ENCODE measurements at places on chromosomes 4 and X.

GRCh38 chr4:114497116-114497515, 101.5 kb upstream of the UGT8 start:
- no peak for DNase-seq

GRCh38 chrX:110741213-110741796, 54.3 kb downstream of the CHRDL1 start:
- no peak for DNase-seq

DNA sequence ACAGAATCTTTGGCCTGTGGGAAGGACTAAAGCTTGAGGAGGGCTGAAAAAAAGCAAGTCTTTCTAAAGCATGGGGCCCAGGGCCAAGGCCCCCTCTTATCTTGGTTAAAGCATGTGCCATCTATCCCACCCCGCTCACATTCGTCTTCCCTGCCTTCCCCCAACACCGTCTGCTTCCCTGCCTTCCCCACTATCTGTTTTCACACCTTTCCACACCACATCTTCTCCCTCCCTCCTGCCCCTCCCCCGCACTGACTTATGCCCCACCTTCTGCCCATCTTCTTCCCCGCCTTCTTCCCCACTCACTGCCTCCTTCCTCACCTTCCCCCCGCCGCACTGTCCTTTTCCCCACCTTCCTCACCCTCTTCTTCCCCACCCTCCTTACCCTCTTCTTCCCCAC, 890 bp upstream of the NAP1L5 start:
- no peak for DNase-seq

DNA sequence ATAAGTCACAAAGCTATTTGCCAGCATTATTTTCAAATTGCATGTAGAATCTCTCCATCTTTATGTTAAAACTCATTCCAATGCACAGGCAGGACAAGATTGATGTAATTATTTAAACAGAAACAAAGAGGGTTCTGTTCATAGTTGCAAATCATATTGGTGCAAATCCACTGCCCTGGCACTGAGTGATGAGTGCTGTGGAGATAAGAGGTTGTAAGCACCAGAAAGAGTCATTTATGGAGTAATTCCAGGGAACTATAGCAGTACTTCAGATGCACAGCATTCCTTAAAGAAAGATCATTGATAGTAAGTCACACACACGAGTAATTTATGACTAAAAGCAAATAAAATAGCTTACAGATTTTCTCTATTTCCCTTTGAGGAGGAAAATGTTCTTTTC, 337.7 kb upstream of the CTSO start:
- DNase-seq: no peak

DNA sequence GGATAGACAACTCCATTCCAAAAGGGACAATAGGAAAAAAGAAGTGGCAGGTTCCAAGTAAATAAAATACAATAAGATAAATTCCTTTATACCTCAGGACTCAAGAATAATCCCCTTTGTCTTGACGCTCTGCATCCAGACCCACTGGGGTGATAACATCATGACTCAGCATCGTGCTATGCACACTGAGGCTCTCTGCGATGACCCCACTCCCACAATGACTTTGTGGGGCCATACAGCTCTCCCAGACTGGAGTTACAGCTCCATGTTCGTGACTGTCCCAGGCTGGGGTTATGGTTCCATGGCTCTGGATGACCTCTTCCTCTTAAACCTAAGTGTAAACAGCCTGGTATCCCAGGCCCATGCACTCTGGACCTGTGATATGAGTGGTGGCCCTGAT, 254.5 kb upstream of the ADGRL3 start:
- DNase-seq: no peak

DNA sequence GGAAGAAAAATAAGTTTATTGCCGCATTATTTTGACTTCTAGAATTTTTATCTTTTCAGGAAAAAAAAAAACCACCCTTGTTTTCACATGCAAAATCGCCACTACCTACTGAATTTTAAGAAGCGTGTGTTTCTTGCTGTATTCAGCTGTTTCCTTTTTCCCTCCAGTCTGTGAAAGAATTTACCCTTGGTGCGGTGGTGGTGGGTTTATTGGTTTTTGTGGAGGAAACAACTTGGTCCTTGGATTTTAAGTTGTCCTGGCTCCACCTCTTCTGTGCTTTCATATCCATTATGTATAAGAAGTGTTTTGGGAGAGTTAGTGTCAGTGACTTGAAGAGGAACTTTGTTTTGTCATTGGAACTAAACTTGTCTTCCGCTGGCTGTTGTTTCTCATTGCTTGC, 8.1 kb downstream of the RAPGEF2 start:
- no peak for DNase-seq

DNA sequence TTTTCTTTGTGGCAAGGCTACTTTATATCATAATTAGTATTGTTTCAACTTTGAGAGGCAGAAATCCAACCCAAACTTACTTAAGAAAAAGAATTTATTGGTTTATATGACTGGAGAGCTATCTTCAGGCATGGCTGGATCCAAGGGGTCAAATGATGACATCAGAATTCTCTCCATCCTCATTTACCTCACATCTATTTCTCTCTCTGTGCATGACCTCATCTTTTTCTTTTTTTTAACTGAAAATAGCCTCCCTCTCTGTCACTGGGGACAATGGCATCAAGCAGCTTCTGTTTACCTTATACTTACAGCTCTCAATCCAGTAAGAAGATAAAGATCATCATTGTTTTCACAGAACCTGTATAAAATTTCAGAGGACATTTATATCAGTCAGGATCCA, 12.0 kb upstream of the EXOC1L start:
- no peak for DNase-seq

DNA sequence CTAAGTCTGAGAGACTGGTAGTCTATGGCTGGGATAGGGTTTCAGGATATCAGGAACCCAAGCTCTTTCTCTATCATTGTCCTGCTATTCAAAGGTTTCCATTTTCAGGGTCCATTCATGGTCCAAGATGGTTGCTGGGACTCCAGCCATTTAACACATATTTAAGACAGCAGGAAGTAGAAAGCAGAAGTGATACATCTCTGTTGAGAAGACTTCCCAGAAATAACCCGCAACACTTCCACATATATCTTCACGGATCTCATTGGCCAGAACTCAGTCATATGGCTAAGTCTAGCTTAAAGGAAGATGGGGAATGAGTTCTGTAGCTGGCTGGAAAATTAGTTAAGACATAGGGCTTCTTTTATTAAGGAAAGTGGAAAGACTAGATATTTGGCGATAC, 23.8 kb downstream of the CTSO start:
- no peak for DNase-seq

GRCh38 chr4:188002751-188003150, 7.2 kb downstream of the ZFP42 start:
- no peak for DNase-seq

DNA sequence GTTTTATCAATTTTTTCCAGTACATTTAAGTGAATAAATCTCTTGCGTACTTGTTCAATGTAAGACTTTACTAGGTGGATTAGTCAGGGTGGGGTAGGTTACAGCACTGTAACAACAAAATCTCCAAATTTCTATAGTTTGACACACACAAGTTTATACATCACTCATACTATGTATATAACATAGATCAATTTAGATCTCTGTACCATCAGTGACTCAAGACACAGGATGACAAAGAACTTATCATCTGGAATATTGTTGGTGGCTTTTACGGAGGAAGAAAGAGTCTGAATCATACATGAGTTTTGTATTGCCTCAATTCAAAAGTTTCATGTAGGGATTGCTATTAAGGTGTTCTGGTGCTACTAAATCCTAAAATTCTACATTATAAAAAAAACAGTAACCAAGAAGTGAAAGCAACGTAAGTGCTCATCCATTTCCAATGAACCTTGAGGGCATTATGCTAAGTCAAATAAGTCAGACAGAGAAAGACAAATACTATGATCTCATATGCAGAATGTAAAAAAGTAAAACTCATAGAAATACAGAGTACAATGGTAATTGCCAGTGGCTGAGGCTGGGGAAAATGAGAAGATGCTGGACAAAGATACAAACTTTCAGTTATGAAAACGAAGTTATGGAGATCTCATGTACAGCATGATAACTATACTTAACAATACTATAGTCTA, 98.0 kb upstream of the DKK2 start:
- DNase-seq: no peak

DNA sequence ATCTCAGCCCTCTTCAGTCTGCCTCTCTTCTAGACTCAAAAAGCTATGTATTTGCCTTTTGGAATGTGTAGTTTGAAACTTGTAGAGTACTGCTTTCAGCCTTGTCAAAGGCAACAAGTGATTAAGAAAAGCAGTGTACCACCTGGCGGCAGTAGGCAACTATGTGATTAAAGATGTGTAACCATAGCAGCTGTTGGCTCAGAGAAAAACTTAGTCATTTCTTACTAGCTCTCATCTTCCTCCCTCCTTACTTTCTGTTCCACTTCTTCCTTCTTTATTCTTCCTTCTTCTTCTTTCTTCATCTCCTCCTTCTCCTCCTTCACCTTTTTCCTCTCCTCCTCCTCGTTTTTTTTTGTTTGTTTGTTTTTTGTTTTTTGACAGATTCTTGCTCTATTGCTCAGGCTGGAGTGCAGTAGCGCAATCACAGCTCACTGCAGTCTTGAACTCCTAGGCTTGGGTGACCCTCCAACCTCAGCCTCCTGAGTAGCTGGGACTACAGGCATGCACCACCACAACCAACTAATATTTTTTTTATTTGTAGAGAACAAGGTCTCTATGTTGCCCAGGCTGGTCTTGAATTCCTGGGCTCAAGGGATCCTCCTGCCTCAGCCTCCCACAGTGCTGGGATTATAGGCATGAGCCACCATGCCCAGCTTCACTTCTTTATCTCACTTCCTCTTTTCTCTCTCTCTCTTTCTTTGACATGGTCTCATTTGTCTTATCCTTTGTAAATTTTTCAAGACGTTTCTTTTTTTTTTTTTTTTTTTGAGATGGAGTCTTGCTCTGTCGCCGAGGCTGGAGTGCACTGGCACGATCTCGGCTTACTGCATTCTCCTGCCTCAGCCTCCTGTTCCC, 32.6 kb downstream of the ABHD18 start:
- no peak for DNase-seq

- DNase-seq: no peak
Measured at GRCh38 chr4:80878218-80878617, 152.3 kb upstream of the BMP3 start.

DNA sequence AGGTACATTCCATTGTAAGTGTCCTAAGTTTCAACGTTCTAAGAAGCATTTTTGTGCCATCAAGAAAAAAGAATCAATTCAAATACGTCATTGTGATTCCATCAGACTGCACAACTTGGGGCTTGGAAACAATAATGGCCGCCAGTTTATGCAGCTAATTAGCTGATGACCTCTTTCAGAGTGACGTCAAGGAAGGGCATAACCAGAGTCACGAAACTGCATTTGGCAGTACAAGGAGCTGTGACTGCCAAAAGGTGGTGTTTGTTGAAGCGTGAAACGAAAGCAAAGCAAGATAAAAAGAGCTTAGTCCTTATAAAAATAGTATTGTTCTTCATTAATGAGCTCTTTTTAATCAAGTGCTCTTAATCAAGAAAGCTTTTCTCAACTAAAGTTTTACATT, 81.1 kb upstream of the SH3RF1 start:
- no peak for DNase-seq

DNA sequence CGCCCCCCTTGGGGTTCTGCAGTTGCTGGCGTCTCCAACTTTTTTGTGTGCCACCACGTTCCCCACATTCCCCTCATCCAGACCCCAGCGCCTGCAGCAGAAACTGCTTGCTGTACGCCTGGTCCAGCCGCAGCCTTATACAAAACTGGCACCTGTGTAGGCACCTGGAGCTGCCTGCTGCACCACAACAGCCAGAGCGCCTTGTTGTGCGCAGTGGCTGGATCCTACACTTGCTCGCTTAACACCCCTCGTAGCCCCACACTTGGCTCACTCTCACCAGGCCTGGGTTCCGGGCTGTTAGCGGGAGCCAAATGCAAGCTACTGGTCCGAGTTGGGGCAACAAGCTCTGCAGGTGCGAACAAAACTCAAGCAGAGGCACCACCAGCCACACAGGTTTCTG, 136.8 kb downstream of the TECRL start:
- DNase-seq: no peak

- DNase-seq: no peak
Measured at GRCh38 chrX:154749856-154750255, 1.0 kb downstream of the GAB3 start.

DNA sequence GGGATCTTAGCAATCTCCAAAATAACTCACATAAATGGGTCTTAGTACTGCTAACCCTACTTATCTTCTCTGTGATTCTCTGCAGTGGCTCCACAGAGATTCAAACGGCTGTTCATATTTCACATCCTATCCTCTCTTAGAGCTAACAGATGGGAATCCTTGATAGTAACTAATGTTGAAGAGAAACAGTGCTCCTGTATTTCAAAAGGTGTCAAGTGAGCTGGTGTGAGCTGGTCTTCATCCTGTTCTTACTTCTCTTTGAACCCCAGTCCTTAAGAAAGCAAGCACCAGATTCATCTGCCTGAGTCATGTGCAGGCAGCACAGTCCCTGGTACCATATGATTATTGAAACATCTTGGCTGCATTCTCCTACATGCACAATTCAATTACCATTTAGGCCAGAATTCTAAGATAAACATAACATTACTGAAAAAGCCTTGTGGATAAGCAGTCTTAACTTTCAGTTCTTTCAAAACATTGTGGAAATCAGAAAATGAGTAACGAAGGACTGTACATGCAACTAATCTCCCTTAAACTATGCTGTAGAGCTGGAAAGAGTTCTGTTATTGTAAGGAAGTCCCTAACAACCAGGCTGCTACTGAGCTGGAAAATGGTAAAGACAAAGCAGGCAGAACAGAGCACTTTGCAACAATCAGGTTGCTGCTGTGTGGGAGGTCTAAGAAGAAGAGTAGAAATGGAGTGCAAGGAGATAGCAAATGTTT, 153.1 kb downstream of the NPNT start:
- no peak for DNase-seq

- DNase-seq: no peak
Measured at GRCh38 chr4:41214136-41214824, at the start of gene APBB2. Gene APBB2, minus strand, starts transcription at chr4:41214542. Its CDS starts 181,288 bp downstream, at chr4:41033254.

DNA sequence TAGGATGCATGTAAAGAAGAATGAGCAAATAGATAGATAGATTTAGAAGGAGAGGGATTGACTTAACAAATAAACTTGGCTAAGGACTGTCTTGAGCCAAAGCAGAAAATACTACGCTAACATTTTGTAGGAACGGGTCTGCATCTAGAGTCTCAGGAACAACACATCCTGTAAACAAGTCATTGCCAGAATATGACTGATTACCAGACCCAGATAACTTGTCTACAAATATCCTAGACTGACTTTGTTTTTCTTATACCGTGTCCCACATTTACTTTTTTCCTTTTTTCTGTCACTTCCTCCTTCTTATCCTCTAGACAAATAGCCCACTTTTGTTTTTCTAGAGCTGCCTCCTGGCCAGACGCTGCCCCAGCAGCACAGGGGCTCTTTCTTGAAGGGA, 393.6 kb downstream of the PDGFC start:
- no peak for DNase-seq

DNA sequence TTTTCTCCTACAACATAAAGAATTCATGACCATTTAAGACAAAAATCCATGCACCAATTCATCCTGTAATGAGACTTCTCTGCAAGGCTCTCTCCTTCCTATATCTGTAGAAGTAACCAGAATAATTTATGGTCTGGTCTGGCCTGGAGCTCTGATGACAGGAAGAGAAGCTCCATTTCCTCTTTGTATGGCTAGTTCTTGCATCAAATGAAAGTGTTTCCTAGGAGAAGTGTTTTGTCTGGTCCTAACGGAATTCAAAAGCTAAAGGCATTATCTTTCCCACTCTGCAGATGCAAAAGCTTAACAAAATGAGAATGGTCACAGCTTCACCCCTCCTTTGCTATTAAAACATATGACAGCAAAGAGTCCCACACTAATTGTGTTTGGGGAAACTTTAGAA, 55.1 kb downstream of the SPATA18 start:
- DNase-seq: no peak

- no peak for DNase-seq
Measured at GRCh38 chr4:83285055-83285407, 433 bp upstream of the COQ2 start.

- DNase-seq: no peak
Measured at GRCh38 chr4:153668647-153669046, 15.4 kb upstream of the TLR2 start.

All from stimulated activated naive CD4-positive, alpha-beta T cell (primary cell).